ENCODE measurements at places on chromosomes 1 and 21.
A peak's percentile ranks its signal among the peaks of the same experiment; 100 is the strongest.

- no peak for DNase-seq
Measured at GRCh38 chr1:152347116-152347728, 12.6 kb downstream of the FLG2 start.

DNA sequence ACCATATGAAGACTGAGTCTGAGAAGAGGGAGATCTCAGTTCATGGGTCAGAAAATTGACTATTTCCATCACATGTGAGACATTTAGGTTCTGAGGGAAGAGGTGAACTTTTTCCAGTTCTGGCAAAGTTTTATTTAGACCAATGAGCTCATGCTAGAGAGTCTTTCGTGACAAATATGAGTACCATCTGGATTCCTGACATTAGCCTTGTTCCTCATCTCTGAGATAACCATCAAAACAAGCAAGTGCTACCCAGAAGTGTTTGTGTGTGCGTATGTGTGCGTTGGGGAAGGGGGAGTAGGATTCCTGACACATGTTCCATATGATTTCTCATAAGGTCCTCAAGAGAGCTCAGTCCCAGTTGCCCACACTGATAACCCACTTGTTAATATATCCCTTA, 120.6 kb downstream of the FASLG start:
- no peak for DNase-seq

DNA sequence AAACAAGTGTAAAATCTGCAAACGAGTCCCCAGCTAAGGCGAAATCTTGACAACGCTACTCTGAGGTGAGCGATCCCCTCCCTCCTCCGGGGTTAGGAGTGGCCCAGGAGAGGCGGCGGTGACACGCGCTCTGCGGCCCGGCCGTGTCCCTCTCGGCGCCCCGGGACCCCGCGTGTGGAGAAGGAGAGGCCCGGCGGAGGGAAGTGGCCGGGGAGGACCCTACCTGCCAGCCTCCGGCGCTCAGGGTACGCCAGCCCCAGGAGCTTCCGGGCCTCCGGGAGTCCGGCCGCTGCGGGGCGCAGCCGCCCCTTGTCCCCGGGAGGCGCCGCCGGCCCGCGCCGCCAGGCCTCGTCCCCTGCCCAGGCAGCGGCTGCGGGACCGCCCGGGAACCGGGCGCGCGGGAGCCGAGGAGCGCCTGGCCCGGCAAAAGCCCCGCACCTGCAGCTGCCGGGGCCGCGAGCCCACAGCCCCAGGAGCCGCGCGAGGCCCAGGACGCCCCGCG, 543 bp downstream of the ABCB10 start:
- no peak for DNase-seq

DNA sequence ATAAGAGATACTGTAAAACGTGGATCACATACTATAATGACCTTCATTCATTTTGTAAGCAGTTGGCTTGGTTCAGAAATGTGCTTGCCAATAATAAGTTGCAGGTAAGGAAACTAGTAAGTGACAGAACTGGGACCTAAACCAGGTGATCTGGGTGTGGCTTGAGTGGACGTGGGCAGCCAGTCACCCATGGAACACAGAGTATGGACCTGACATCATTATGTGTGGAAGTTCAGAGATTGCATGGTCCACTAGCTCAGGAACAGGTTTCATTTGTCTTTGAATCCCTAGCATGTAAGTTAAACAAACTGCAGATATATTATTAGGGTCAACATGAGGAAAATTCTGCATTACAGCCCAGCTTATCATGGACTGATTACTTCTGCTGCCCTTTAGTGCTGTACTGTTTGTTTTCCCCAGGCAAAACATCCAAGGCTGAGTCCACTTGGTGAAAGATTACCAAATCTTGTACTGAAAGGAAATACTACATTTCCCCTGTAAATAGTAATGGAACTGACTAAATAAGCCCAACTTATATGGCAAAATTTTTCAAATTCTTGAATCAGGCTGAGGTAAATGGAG, 327.3 kb upstream of the SGIP1 start:
- no peak for DNase-seq

DNA sequence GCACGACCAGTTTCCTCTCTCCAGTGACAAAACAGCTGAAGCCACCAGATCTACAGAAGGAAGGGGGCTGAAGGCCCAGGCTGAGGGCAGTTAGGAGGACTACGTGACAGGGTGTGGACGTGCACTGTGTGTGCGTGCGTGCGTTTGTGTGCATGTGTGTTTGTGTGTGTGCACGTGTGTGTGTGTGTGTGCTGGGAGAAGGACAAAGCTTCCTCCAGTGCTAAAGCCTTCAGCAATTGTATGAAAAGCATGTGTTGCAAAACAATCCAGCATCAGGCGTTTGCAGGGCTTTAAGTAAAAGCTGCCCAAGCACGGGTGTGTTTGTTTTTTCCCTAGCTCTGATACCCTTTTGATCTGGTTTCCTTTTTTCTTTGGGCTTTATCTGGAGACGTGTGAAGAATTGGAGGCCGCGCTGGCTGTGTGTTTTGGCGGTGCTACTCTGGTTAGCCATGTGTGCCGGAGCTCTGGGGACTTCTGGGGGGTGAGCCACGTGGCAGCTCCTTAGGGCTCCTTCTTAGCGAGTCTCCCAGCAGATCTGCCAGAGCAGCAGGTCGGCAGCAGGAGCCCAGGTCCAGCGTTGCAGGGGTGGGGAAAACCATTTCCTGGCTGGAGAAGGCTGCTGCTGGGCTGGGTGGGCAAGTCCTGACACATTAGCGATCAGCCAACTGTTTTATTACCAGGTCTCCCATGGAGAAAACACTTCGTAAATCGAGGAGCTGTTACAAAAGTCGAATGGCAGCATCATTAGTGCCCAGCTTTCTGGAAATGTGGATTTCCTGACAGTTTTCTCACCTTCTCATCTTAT, 73.4 kb downstream of the UCK2 start:
- no peak for DNase-seq

- no peak for DNase-seq
Measured at GRCh38 chr1:31181515-31182343, 58.0 kb downstream of the NKAIN1 start.

- DNase-seq: no peak
Measured at GRCh38 chr1:2820731-2821372, 19.4 kb upstream of the TTC34 start.

DNA sequence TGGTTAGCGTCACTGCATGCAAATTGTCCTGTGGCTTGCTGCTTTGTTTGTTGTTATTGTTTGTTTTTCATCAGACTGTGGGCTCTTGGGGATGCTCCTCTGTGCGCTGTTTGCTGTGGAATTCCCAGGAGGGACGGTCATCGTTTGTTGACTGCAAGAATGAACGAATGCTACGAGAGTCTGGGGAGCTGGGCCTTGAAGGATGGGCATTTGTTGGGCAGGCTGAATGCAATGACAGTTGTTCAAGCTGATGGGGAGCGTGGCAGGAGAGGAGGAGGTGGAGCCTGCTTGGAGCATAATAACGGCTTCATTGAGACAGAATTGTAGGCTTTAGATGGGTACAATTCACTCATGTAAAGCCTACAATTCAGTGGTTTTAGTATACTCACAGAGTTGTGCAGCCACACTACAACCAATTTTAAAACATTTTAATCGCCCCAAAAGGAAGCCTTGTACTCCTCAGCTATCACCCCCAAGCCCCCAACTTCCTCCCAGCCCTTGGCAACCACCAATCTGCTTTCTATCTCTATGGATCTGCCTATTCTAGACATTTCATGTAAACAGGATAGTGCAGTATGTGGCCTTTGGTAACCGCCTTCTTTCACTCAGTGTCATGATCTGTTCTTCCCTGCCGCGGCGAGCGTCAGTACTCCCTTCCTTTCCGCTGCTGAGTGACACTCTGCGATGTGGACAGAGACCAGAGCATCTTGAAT, 190.2 kb downstream of the CAMTA1 start:
- no peak for DNase-seq

GRCh38 chr1:99672038-99672437, 26.1 kb downstream of the PALMD start:
- DNase-seq: no peak

- DNase-seq: no peak
Measured at GRCh38 chr1:30738040-30738714, 14.8 kb upstream of the MATN1 start.

- no peak for DNase-seq
Measured at GRCh38 chr1:96095849-96096612, 625.6 kb upstream of the PTBP2 start.

DNA sequence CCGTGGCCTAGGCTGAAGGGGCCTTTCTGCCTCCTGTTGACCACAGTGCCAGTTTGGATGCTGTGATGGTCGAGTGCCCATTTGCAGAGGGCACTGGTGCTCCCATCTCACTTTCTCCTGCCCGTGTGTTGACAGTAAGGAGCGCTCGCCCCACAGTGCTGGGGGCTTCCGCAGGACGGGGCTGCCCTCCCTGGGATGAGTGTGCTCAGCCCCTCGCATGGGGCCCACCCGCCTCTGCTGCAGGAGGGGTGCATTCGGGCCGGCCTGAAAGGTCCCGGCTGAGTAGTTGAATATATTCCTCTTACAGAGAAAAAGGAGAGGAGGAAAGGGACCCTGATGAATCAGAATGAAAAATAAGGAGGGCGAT, 37.3 kb downstream of the NTPCR start:
- DNase-seq: no peak

DNA sequence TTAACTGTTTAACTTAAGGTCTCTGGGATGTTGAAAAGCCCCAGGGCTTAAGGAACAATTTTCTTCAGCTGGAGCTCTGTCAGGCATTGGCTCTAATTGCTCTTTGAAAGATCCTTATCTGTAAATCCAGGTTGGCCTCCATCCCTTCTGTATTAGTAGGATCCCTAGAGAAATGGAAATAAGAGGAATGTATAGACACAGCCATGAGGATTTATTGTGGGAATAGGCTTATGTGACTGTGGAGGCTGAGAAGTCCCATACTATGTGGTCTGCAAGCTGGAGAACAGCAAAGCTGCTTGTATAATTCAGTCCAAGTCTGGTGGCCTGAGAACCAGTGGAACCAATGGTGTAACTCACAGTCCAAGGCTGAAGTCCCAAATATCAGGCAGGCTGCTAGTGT, 47.6 kb upstream of the VAV3 start:
- DNase-seq: no peak

DNA sequence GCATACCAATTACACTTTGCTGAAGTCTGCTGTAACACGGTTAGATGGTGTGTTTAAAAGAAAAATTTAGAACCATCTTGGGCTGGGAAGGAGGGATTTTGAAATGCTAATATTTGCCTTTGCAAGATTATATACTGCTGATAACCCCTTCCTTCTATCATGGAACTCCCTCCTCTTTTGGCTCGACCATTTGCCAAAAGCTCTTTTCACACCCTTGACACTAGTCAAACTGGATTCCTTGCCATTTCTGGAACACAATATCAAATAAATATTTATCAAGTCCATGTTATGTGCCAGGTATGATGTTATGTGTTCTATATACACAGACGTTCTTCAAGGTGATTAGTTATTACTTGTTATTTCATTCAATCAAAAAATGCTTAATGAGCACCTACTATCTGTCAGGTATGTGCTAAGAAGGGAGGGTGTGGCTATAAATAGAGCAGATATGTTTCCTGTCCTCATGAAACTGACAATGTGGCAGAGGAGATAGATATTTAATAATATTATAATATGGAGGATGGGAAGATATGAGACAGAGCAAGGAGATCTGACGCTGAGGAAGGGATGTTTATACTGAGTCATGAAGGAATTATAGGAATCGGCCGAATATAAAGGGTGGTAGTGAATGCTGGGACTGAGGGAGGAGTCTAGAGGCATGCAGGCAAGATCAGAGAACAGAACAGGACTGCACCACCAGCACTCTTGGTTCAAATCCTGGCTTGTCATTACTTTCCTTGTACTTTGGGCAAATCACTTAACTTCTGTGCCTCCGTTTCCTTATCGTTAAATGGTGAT, 16.1 kb upstream of the XPR1 start:
- no peak for DNase-seq

DNA sequence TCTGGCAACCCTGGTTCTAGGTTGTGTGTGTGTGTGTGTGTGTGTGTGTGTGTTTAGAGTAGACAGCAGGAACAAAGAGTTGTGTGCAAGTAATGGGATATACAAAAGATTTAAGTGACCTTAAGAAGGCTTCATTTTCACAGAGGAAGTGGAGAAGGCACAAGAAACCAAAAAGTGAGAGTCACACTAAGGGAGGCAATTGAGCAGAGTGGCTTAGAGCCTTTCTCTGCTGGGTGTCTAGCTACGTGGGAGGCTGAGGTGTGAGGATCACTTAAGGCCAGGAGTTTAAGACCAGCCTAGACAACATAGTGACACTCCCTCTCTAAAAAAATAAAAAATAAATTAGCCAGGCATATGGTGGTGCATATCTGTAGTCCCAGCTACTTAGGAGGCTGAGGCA, 44.4 kb upstream of the HAO2 start:
- no peak for DNase-seq

GRCh38 chr1:172254521-172255222, 165.8 kb upstream of the C1orf105 start:
- DNase-seq: no peak

DNA sequence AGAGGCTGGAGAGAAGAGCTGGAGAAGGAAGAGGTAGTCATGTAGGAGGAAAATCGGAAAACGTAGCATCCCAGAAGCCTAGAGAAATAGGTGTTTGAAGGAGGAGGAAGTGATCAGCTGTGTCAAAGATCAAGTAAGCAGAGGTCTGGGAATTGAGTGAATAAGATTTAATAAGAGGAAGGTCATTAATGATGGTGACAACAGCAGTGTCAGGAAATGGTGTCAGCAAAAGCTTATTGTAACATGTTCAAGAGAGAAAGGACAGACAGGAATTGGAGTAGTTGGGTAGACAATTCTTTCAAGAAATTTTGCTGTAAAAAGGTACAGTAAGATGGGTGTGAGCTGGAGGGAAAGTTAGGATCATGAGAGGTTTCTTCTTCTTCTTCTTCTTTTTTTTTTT, 41.6 kb upstream of the SLC6A9 start:
- no peak for DNase-seq

DNA sequence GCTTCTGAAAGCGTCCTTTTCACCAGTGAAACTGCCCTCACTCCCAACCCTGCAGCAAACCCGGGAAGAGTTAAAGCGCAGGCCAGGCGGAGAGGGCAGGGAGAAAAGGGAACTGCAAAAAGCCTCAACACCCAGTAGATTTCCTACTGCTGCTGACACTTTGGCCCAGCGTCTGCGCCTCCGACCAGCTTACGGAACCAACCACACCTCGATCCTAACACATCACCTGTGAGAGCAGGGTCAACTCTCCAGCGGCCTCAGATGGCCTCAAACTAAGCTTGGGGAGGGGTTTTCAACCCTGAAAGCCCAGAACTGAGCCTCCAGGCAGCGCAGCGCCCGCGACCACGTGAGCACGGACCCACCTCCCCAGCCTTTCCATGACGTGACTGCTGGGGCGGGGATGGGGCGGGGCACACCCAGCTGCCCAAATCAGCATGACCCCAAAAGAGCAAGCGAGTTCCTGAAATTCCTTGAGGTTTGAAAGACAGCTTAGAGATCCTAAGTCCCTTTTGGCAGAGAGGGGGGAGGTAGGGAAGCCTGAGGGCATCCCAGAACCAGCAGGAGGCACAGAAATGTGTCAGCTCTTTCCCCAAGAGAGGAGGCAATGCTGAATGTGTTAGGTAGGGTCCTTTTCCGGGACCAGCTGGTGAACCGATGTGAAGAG, 59.1 kb downstream of the ITPKB start:
- DNase-seq: peak; percentile 60

DNA sequence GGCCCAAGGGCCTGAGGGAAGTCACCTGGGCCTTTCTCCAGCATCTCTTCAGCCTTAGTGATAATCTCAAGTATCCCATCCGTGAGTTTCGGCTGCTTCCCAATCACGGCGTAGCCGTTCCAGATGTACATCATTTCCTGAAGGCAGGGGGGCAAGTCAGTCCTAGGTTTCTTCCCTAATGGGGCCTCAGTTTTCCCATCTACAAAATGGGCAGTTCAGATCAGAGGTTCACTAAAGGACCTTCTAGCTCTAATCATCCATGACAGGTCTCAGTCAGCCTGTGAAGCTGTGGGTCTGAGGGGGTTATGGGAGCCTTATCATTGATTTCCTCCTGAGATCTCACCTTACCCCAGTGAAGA, 39.9 kb downstream of the TTC39A start:
- DNase-seq: no peak

All from T-cell (primary cell).